ENCODE measurements at places on chromosomes 5 and 9.

DNA sequence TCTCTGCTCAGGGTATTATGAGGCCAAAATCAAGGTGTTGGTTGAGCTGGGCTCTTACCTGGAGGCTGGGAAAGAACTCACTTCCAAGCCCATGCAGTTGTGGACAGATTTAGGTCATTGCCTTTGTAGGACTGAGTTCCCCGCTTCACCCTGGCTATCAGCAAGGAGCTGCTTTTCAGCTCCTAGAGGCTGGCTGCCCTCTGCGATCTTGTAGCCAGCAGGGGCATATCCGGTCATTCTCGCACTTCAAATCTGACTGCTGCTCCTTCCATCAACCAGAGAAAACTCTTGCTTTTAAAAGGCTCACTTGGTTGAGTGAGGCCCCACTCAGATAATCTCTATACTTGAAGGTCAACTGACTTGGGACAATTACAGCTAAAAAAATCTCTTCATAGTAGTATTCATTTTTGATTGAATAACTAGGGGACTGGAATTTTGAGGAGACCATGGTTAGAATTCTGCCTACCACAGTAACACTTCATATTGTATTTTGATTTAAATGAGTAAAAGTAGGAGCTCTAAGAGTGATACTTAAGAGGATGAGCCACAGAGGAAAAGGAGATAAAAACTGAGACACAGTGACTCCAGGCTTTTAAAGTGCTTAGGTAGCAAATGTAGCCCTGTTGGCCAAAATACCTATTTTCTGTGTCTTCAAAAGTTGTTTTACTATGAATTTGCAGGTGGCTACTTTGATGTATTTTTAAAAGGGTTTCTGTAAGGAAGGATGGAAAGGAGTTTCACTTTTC lies 137.4 kb downstream of the CD180 start:
- no peak for DNase-seq

DNA sequence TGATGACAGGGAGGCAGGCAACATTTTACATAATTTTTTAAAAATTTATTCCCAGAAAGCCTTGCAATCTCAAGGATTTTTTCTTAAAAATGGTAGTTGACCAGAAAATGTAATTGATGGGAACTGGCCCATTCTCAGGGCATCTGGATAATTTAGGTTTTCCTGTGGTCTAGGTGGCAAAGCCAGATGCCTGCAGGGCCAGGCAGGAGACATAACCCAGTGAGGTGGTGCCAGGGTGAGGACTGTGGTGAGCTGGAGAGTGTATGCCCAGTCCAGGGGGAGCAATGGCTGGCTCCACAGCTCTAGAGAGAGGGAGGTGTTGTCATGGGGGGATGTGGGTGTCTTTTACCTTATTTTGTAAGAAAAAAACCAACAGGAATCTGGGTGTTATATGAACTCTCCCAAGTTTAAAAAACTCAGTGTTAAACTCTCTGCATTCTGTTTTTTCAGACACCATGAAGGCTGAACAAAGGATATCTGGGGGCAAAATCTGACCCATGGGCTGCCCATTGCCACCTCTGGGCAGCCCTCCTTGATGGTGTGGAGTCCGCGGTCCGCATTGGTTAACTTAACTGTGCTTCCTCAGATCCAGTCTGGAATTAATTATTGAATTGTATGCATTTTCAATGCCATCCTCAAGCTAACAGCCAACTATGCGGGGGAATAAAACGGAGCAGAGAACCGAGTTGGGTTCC lies 43.9 kb downstream of the BOD1 start:
- DNase-seq, result no peak

GRCh38 chr5:91217859-91218258 lies 165.3 kb downstream of the ARRDC3 start:
- no peak for DNase-seq

GRCh38 chr5:86613455-86613854 lies 4.3 kb upstream of the COX7C start:
- no peak for DNase-seq

- DNase-seq, result no peak
Measured at GRCh38 chr9:113164536-113165300, 13.9 kb downstream of the SLC31A2 start.

- no peak for DNase-seq
Measured at GRCh38 chr9:125049212-125050049, 93.9 kb downstream of the SCAI start.

DNA sequence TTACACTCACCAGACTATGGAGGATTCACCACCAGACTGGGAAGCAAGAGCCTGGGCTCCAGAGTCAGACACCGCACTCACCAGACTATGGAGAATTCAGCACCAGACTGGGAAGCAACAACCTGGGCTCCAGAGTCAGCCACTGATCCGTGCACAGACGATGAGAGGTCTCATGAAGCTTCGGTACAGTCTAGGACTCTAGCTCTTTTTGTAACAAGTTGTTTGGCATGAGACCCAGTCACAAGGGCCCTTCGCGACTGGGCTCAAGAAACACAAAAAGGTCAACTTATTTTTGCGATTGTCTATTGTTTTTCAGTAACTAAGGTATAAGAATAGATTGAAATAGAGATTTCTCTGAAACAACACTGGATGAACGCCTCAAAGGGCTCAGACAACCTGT lies 192.7 kb upstream of the ADAMTSL1 start:
- DNase-seq, result no peak

DNA sequence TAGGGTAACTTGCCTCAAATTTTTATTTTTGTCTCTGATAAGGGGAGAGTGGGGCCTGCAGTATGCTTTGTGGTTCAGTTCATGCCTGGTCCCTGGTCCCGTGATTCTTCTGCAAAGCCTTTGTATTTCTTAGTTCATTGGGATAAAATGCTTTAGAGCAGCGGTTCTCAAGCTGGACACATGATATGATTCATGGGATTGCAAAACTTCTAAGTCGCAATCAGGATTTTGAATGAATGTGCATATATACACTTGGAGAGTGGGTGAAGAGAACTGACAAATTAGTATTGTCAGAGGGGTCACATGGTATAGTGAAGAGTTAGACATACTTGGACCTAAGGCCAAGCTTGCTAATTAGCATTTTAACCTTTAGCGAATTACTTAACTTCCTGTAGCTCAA lies 265.4 kb upstream of the KLF9 start:
- no peak for DNase-seq

Data from stimulated activated CD8-positive, alpha-beta memory T cell treated with anti-CD3 and anti-CD28 coated beads, Interleukin-7, amount 100 ng/mL, for 1 hour (primary cell).